ENCODE measurements at places on chromosomes 13 and 19. TPM values are rescaled to one million over a fixed set of nuclear protein-coding genes. Genes with fewer than 3 reads are reported as not detected.

Gene KLK4
- total RNA-seq, result 0.76 TPM

- H3K36me3 ChIP-seq, result no peaks in the 10 kb centered on the region
- H3K4me3 ChIP-seq, result no peak overlapping the region
- H3K4me1 ChIP-seq, result no peaks in the 10 kb centered on the region
These were observed 38.6 kb upstream of the ZNF30 start for GRCh38 chr19:34888091-34888490.

Gene RB1
- 18.9 TPM for total RNA-seq

Gene RLN3
- total RNA-seq, result not detected

GRCh38 chr19:13983213-13983889, 22.8 kb downstream of the RFX1 start:
- no peaks in the 10 kb centered on the region for H3K27me3 ChIP-seq
- H3K4me3 ChIP-seq, result no peak overlapping the region
- no peak for DNase-seq
- H3K4me1 ChIP-seq, result peaks cover 49% of the 10 kb centered on the region

Gene LILRA6
- total RNA-seq, result not detected

Data from GM23338 (cell line).